ENCODE measurements at places on chromosomes 6 and 20.

- no peak for DNase-seq
Measured at GRCh38 chr6:45902984-45903383, 112.7 kb downstream of the CLIC5 start.

DNA sequence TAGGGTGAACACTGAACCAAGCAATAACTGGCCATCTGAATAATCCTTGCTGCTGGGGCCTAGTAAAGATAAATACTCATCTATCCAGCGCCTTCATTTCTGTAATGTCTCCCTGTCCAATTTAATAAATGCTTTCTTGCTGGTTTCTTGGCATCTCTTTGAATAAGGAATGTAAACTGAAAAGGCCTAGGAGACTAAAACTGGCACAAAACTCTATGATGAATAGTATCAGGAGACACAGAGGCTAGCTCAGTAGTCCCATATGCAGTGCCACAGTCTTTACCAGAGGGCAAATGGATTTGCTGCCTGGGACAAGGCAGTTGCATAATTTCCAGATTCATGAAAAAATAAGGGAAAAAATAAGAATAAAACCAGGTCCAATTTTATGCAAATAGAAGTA lies 324.4 kb downstream of the CENPW start:
- DNase-seq: no peak

GRCh38 chr6:28142446-28142845 lies 763 bp downstream of the ZKSCAN8 start:
- no peak for DNase-seq

- no peak for DNase-seq
Measured at GRCh38 chr6:154289818-154290508, 66.6 kb downstream of the IPCEF1 start.

Measured in neuronal stem cell (in vitro differentiated cells).